ENCODE measurements at places on chromosomes 11 and 22.

DNA sequence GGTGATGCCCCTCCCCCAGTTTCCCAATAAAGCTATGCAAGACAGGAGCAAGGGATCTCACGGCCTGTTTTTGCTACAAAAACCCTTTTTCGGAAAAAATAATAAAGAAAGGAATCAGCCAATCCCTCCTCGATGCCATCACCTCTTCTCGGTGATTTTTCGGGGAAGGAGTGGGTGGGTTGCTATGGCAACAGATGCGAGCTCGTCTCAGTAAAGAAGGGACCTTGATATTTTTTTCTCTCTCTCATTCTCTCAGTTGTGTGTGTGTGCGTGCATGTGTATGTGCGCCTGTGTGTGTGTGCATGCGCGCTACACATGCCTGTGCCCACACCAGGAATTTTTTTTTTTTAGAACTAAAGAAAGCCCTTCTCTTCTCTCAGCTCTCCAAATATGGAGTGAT, 3.8 kb upstream of the NPAS4 start:
- DNase-seq: peak; percentile 37

- no peak for DNase-seq
These were observed 8.0 kb upstream of the CLCF1 start for GRCh38 chr11:67381244-67381972.

DNA sequence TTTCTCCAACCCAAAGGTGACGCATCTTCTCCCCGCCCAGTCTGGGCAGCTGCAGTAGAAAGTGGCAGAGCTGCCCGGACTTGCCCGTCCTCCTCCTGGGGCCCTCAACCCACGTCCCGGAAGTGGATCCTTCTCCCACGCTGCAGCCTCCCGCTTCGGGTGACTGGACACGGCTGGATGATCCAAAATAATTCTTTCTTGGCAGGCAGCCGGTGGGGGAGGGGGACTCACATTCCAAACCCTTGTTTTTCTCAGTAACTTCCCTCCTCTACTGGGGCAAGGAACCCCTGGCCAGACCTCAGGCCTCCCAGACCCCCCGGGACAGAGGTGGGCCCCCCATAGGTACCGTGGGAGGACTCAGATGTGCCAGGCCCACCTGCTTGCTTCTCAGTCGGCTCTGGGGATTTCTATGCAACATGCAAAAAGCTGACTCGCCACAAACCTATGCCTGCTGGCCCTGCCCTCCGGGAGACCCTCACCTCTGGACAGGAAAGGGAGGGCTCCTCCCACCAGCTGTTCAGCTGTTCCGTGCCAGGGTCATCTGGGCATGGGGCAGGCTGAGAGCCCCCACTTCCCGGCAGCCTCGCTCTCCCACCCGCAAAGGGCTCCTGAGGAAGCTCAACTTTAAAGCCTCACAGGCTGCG, 1.4 kb downstream of the PLXNB2 start:
- DNase-seq: peak; percentile 63

- DNase-seq: no peak
These were observed 57.5 kb downstream of the RTL6 start for GRCh38 chr22:44440224-44441160.

DNA sequence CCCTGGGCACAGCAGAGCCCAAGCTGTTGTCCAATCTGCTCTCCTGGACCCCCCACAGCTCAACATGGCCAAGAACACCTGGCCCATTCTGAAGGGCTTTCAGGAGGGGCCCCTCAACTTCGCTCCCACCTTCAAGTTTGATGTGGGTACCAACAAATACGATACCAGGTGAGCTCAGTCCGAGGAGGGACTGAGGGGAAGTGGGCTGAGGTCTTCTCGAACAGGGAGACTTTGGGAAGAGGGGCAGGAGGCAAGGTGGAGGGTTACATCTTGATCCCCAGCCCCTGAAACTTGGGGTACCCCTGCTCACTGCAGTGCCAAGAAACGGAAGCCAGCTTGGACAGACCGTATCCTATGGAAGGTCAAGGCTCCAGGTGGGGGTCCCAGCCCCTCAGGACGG, 5.4 kb downstream of the INPP5J start:
- DNase-seq: no peak

- DNase-seq: peak; percentile 47
These were observed 13.5 kb upstream of the ADORA2A start for GRCh38 chr22:24413736-24414385.

DNA sequence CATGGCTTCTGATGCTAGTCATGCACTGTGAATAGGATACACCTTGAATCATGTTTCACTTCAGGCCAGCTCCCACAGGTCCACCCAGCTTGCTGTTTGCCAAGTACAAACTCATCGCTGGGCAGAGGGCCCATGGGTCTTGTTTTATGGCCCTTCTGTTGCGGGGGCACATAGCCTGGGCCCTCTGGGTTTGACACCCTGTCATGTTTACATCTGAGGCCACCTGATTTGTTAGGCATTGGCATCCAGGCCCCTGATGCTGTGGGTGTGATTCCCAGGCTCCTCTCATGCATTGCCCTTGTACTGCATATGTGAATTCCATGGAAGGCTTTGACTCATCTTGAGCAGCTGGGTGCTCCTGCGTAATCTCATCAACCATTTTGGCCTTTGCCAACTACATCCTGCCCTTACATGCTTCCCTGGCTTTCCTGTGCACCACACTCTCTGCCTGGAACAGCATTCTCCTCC, 32.6 kb downstream of the PPFIBP2 start:
- DNase-seq: no peak

DNA sequence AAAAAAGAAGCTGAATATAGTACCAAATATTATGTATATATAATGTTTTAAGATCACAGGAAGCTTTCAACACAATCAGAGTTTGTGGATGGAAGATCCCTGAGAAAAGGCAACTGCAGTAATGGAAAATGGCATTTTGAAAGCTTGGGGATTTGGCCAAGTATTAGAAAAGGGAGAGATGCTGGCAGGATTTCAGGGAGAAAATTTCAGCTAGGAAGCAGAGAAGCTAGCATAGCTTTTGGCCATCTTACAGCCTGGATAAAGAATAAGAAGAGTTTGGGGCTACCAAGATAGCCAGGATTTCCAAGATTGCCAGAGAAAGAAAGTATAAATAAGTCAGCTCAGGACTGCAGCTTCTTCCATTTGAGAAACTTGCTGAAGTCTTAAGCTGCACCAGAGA, 440.8 kb upstream of the LUZP2 start:
- no peak for DNase-seq
